ENCODE measurements at places on chromosomes 1 and 21.

- DNase-seq, result no peak
Measured at GRCh38 chr1:244945109-244945671, 80.8 kb upstream of the HNRNPU start.

GRCh38 chr21:44574457-44575306, 1.2 kb downstream of the KRTAP10-4 start:
- DNase-seq, result no peak

DNA sequence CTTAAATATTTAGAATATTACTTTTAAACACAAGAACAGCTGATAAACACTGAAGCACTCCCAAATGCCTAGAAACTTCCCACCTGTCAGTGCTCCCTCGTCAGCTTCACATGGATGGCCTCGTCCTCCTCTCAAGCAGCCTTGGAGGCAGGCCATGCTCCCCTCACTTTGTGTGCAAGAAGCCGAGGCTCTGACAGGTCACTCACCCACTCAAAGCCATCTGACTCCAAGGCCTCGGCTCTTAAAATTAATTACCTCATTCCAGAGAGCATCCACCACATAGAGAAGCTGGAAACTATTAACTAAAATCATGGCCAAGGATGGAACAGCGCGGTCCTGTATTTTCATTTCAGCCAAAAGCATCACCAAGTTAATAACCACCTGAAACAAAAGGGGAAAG, 17.8 kb downstream of the LBR start:
- DNase-seq, result no peak

GRCh38 chr1:206013026-206013795, 10.0 kb upstream of the RAB7B start:
- DNase-seq, result no peak

DNA sequence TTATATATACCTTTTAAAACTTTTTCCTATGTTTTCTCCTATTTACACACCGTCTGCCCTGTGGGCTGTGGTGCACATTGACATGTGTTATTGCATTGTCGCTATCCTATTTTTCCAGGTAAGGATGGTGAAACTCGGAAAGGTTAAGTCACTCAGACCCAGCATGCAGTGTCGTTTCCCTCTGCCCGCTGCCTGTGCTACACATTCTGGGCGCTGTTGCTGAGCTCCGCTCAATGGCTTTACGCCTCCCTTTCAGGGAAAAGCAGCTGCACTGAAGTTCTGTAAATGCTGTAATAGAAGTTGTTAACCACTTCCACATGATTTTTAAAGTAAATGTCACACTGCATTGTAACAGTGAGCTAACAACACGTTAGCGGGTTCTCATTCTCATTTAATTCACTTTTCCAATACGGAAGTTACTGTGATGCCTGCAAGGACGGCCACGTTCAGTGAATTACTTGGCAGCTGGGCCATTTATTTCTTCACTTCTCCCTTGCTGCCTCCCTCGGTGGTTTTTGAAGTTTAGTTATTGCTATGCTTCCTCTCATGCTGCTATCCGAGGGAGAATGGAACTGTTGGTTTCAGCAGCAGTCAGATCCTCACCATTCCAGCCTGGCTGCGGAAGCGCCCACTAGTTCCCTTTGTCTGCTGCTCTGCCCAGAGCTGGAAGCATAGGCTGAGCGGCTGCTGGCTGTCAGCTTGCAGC, 288.7 kb downstream of the SPATA17 start:
- DNase-seq, result no peak

- no peak for DNase-seq
Measured at GRCh38 chr1:244066954-244067716, 16.1 kb downstream of the ZBTB18 start.

GRCh38 chr1:221823149-221823548, 81.3 kb upstream of the DUSP10 start:
- no peak for DNase-seq

DNA sequence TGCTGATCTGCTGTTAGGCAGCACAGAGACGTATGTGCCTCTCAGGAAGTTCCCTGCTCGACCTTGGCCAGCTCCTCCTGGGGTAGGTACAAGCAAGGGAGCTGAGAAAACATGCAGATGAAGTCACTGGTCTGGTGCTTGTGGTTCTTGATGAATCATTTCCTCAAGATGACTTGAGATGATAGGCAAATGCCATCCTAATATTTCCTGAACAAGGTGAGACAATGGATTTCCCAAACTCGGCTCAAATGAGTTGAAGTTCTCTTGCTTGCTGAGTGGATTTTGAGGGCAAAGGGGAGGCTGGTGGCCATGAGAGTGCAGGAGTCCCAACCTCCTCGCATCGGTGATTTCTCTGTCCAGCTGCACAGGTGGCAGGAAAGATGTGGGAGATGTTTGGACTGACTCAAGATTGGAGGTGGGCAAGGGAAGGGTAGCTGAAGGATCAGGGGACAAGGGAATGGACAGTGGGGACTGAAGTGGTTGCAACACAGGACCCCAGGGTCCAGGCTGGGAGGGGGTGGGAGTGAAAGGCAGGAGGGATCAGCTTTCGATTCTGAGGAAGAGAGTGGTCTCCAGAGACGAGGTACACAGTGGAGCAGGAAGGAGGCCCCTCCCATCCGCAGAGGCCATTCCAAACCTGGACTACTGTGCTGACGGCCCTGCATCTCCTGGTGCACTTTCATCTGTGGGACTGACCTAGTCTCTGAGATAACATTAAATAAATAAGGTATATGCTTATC, 63.9 kb downstream of the CAPN2 start:
- DNase-seq, result peak; percentile 57

GRCh38 chr1:109765896-109766615, 2.3 kb upstream of the EPS8L3 start:
- DNase-seq, result no peak

DNA sequence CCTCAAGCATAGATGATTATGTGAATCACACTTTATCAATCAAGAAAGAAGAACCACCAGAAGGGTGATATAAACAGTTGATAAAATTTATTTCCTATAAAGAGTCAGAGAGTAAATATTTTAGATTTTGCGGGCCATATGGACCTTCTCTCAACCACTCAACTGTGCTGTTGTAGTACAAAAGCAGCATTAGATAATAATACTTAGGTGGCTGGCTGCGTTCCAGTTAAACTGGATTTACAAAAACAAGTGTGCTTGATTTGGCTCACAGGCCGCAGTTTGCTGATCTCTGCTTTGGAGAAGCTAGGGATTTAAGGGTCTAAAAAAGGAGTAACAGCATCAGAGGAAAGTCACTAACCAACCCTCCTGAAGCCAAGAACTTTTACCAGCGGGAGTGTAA, 1406.0 kb downstream of the KCNT2 start:
- DNase-seq, result no peak

- no peak for DNase-seq
Measured at GRCh38 chr1:26693599-26694572, 1.9 kb upstream of the ARID1A start.

DNA sequence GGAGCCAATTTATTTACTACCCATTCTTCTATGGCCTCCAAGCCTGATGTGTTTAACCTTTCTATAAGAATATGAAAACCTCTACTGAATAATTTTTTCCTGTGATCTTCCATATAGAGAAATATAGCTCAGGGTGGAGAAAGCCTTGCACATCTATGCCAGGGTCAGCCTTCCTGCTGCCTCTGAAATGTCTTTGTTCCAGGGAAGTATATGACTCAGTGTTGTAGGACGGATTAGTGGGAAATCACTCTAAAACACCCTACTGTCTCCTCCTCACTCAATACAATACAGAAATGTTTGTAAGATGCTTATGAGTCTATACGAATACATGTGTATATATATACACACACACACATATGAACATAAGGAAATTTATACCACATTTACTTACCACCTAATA, 1044.9 kb downstream of the BRINP3 start:
- DNase-seq, result no peak

DNA sequence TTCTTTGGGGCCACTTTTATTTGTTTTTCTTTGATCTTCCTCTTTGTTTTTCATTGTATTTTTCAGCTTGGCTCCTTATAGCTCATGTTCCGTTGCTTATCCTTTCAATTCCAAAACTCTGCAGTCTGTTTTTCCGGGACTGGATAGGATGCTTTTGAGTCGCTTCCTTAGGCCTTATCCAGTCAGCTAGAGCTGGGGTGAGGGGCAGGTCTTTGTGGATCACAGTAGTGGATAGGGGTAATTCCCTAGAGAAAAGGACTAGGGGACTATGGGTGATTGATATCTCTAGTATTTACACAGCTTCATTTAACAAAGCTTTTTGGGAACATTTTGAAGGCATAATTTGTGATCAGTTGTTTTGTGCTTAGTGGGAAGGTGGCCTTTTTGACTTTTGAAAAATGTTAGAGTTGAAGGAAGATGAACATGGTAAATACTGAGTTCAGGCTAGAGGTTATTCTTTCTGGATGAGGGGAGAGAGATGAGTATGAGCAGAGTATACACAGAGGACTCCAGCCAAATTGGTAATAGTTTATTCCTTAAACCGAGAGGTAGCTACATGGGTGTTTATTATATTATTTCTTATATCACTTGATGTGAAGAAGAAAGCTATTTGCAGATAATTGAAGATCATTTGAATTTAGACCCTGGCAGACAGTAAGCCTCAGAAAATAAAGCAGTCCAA, 22.5 kb downstream of the CEP350 start:
- DNase-seq, result no peak

DNA sequence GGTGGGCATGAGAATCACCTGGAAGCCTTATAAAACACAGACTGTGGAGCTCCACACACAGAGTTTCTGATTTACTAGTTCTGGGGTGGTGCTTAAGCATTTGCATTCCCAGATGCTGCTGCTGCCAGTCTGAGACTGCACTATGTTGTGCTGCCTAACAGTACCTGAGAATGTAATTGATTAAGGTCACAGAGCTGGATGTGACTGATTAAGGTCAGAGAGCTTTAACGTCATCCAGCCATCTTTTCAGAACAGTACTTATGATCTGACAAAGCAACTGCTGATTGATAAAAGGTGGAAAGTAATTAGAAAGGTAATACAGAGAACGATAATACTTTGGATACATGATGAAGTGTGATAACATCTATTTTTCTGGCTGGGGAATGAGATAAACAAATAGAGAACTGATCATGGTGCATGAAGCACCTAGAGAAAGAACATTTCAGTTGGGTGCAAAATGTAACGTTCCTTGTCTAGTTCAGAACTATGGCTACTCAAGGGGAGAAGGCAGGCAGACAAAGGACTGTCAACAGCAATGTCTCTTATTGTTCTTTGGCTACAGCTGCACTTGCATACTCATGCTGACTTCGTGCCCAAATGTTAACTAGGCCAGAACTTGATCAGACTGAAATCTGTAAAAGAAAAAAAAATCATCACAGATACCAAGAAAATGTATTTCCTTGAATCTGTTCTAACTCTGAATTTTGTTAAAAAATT, 3.7 kb upstream of the UCK2 start:
- no peak for DNase-seq
